ENCODE measurements at places on chromosomes 4 and X.

GRCh38 chr4:11632483-11632882, 203.8 kb upstream of the HS3ST1 start:
- DNase-seq, result peak; percentile 28

- DNase-seq, result no peak
These were observed 181.0 kb downstream of the AASDH start for GRCh38 chr4:56206258-56206657.

GRCh38 chr4:174135530-174135929, 147.9 kb downstream of the FBXO8 start:
- no peak for DNase-seq

DNA sequence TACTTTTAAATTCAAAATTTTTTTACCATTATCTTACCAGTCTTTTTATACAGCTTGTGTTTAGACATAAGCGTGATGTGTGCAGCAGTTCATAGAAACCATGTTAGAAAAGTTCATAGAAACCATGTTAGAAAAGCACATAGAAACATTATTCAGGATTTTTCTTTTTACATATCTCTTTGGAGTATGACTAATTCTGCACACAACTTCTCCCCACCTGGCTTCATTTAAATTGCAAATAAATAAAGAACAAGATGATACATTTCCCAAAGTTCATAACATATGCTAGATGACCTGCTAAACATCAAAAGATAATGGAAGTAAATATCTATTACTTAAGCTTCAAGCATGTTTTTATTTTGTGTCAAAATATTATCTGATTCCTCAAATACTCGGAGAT, 201.9 kb downstream of the BANK1 start:
- DNase-seq, result no peak

GRCh38 chr4:56613101-56613862, 67.8 kb downstream of the HOPX start:
- DNase-seq, result peak; percentile 51

DNA sequence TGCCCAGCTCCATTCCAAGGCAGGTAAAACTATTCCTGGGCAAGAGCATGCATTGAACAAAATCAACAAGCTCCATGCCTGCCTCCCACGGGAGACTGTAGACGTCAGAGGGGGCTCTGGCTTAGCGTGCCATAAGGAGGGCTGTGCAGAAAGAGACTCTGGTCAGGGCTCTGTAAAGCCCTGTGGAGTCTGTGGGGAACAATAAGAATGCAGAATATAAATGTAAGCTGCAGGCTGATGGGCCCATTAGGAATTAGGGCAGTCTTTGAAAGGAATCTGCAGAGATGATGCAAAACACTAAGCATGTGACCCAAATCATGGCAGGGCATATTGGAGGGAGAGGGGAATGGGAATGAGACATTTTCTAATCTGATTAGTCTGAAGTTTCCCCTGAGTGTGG, 170.3 kb downstream of the EFHC2 start:
- no peak for DNase-seq

GRCh38 chr4:134320048-134320447, 118.5 kb upstream of the PABPC4L start:
- DNase-seq, result no peak

GRCh38 chr4:108450236-108450898, 170.0 kb upstream of the RPL34 start:
- DNase-seq, result no peak

GRCh38 chrX:95953564-95953963, 731.1 kb upstream of the DIAPH2 start:
- DNase-seq, result no peak

- DNase-seq, result no peak
These were observed 1624.0 kb upstream of the IGFBP7 start for GRCh38 chr4:58734030-58734674.

DNA sequence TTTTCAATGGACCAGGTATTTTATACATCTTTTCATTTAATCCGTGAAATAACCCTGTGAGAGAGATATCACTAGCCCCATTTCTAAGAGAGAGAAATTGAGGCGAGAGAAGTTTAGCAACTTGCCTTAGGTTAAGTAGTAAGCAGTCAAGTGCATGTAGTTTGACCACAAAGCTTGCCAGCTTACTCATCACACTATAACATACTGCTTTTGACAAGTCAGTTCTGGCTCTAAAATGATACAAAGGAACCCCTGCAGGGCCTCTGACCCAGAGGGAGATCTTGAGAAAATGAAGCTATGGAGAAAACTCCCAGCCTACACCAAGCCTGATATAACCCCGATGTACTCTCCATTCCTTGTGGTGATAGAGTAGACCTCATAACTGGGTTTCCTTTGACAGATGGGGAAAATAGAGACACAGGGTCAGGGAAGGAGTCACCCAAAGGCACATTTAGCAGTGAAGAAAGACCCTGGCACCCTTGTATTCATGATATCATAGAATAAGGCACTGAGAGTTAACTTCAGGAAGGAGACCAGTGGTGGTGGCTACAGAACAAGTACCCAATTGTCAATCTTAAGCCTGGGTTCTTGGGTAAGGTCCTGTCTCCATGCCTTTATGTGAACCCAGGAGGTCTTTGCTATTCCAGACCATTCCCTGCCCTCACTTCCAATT, 60.2 kb upstream of the MSN start:
- DNase-seq, result peak; percentile 6

- no peak for DNase-seq
These were observed 5.4 kb downstream of the AKAP17A start for GRCh38 chrX:1596676-1597344.

All from fibroblast of the aortic adventitia (primary cell).